ENCODE measurements at places on chromosomes 4 and X.

GRCh38 chrX:109268340-109268739 is 213.5 kb downstream of the GUCY2F start:
- DNase-seq: no peak

- DNase-seq: no peak
Observed at GRCh38 chrX:794311-794710, 163.7 kb downstream of the SHOX start.

- no peak for DNase-seq
Observed at GRCh38 chrX:107677909-107678308, 49.6 kb downstream of the PRPS1 start.

- no peak for DNase-seq
Observed at GRCh38 chr4:41787931-41788330, 39.4 kb upstream of the PHOX2B start.

DNA sequence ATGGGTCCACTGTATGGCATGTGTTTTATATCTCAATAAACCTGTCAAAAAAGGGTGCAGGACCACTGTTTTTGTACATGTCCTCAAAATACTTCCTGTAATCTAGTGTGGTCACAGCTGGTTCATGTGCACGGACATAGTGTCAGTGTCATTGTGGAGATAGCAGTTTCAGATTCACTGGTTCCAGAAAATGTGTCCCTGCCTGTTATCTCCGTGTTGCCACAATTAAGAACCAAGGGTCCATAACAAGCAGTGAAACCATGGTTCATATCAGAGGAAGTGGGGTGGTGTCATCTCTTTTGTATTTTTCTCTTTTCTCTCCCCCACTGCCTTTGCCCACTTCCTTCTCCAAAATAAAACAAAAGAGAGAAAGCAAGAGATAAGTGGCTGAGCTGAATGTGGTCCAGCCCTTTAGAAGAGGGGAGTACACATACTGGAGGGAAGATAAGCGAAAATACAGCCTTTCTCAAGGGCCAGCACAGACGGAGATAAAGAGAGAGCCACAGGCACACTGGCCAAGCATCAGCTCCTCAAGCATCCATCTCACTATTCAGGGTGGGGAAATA is 51.2 kb downstream of the TBL1X start:
- no peak for DNase-seq

GRCh38 chrX:66677430-66677829 is 38.6 kb upstream of the EDA2R start:
- no peak for DNase-seq

DNA sequence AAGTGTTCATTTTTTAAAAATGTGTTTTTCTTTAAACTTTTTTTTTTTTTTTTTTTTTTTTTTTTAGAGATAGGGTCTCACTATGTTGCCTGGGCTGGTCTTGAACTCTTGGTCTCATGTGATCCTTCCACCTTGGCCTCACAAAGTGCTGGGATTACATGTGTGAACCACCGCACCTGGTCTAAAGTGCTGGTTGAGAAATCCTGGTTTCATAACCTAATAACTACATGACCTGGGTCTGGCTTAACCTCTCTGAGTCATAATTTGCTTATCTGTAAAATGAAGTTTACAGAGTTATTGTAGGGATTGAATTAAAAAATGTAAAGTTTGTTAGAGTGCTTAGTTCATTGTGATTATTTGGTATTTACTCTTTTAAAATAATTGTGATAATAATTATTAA is 5.2 kb downstream of the HSD17B13 start:
- DNase-seq: no peak

DNA sequence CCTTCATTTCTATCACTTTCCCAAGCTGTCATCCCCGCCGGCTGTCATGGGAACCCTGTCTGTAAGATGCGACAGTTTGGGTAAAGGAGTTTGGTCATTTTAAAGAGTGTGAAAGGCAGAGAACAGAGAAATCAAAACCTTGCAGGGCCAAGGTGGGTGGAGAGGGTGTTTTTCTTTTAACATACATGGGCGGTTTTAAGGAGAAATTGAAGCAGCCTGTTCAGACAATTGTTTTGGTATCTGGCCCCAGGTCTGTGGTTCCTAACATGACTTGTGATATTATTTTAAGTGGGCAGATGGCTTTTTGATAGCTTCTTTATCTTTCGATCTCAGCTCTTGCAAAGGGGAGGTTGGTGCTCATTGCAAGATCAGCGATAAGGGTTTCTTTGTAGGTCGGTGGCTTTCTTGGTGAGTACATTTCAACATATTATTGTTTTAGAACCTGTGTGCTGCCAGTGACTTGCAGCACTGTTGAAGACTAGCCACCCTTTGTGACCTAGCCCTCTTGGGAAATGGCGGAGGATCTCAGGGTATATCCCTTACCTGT is 3.7 kb downstream of the PPP1R3F start:
- DNase-seq: no peak

DNA sequence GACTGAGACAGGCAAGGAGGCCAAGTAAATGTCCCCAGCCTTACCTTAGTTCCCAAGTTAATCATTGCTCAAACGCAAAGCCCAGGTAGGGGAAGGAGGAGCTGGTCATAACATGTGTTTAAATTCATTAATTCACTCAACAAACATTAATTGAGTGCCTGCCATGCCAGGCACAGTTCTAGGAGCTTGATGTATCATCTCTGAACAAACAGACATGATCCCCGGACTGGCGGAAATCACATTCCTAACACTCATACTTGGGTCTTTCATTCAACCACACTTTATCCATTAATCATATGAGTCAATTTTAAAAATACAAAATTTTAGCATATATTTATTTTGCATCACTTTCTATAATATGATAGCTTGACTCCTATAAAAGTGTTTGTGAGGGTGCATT is 335.3 kb upstream of the NOCT start:
- no peak for DNase-seq

DNA sequence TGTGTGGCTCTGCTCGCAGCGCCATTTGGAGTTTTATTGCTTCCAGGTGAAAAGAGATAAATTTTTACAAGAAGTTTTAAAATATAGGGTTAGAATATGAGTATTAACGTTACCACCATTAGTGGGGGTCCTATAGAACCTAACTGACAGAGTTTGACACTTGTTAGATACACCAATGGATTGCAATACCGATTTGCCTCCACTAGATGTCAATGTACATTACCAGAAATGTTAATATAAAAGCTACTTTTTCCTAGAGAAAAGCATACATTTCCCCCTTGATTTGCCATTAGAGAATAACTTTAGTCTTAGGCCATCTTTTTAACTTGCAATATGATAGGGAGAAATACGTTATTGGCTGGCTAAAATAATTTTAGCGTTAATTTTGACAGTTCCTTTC is 108.4 kb downstream of the LINC00632 start:
- no peak for DNase-seq

- DNase-seq: peak; percentile 73
Observed at GRCh38 chrX:107684956-107685385, 56.7 kb downstream of the PRPS1 start.

All from RWPE2 (cell line).